ENCODE measurements at places on chromosomes 2 and 18. TPM values are rescaled to one million over a fixed set of nuclear protein-coding genes. Genes with fewer than 3 reads are reported as not detected.

- no peaks in the 10 kb centered on the region for H3K36me3 ChIP-seq
- no peak overlapping the region for H3K27ac ChIP-seq
- no peaks in the 10 kb centered on the region for H3K27me3 ChIP-seq
- peaks cover 6% of the 10 kb centered on the region for H3K4me1 ChIP-seq
- no peak for DNase-seq
- no peak overlapping the region for H3K4me3 ChIP-seq
Observed at GRCh38 chr18:79203017-79203605, 133.9 kb downstream of the ATP9B start.

The SLC30A3 gene
- polyA plus RNA-seq = 111 TPM

DNA sequence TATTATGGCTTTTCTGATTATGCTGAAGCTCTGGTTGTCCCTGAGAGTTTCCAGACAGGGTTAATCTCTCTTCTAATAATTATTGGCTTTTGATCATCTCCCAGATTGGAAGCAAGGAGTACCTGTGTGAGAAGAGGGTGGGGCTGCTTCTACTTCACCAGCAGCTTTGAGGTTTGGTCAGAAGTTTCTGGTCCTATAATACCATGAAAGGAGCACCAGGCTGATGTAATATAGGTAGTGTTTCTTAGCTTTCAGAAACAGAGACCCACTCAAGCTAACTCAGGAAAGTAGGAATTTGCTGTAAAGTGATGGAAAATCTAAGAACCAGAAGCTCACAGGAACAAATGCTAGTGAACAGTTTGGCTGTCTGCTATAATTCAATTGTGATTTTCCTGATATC, 57.6 kb downstream of the SGPP2 start:
- H3K36me3 ChIP-seq = no peaks in the 10 kb centered on the region
- no peaks in the 10 kb centered on the region for H3K27me3 ChIP-seq
- H3K4me1 ChIP-seq = peaks cover 8% of the 10 kb centered on the region
- no peak overlapping the region for H3K4me3 ChIP-seq

The TCF23 gene
- 6.6 TPM for polyA plus RNA-seq

- no peak for DNase-seq
- no peak overlapping the region for H3K4me3 ChIP-seq
- no peaks in the 10 kb centered on the region for H3K27me3 ChIP-seq
- H3K4me1 ChIP-seq = peaks cover 9% of the 10 kb centered on the region
Observed at GRCh38 chr2:6866982-6867381, 1.3 kb upstream of the CMPK2 start.

- peaks cover 8% of the 10 kb centered on the region for H3K4me1 ChIP-seq
- no peaks in the 10 kb centered on the region for H3K27me3 ChIP-seq
- DNase-seq = no peak
- H3K36me3 ChIP-seq = no peaks in the 10 kb centered on the region
Observed at GRCh38 chr2:177543007-177543760, 150.6 kb downstream of the AGPS start.

The SP9 gene
- 0.74 TPM for polyA plus RNA-seq

DNA sequence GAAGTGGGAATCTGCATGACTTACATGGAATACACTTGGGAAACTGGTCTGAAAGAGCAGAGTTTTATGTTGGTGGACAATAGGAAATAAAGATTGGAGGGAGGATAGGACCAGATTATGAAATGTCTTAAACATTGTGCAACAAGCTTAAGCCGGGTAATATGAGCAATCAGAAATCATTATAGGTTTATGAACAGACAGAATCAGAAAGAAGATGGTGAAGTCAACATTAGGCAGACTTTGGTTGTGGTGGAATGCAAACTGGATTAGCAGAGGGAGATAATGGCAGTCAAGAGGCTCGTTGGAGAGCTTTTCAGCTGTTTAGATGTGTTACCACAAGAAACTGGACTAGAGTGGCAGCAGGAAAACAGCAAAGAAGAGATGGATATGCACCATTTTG, 43.5 kb downstream of the CRIM1 start:
- H3K36me3 ChIP-seq = no peaks in the 10 kb centered on the region
- H3K4me3 ChIP-seq = no peak overlapping the region
- no peaks in the 10 kb centered on the region for H3K27me3 ChIP-seq

Data from testis (tissue), 5 donors.